ENCODE measurements at places on chromosomes 11 and 22. TPM values are rescaled to one million over a fixed set of nuclear protein-coding genes. Genes with fewer than 3 reads are reported as not detected.
A peak's percentile ranks its signal among the peaks of the same experiment; 100 is the strongest.

The CST6 gene
- not detected for total RNA-seq

The LRRC74B gene
- not detected for total RNA-seq

The DTX4 gene
- 129 TPM for total RNA-seq

The CHRM1 gene
- not detected for total RNA-seq

The TEX54 gene
- not detected for total RNA-seq

The POGLUT3 gene
- total RNA-seq = 31.2 TPM

The PGR gene
- total RNA-seq = not detected

The RIBC2 gene
- total RNA-seq = 8.7 TPM

The DMC1 gene
- total RNA-seq = 9.0 TPM

The USP2 gene
- 3.4 TPM for total RNA-seq

The FREY1 gene
- total RNA-seq = 2.5 TPM

The APOL4 gene
- total RNA-seq = not detected

The RBMXL2 gene
- 0.20 TPM for total RNA-seq

The MAFF gene
- total RNA-seq = 5.4 TPM

The UPB1 gene
- not detected for total RNA-seq

GRCh38 chr22:36236388-36237319, 2.7 kb downstream of the APOL2 start:
- no peak for DNase-seq

DNA sequence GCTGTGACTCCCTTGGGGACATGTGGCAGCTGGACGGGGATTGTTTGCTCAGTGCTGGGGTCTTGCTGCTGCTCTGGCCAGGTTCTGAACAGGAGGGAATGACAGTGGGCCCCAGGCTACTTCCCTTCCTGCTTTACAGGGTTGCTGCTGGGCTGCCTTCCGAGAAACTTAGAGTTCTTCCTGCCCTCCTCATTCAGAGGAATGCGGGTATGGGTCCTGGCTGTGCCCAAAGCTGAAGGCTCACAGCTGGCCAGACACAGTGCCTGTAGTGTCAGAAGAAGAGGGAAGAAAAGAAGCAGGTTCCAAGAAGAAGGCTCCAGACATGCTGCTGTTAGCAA, 108.3 kb upstream of the PARVA start:
- DNase-seq = no peak

- no peak for DNase-seq
Measured at GRCh38 chr11:1937616-1938342, 9.4 kb upstream of the MRPL23 start.

DNA sequence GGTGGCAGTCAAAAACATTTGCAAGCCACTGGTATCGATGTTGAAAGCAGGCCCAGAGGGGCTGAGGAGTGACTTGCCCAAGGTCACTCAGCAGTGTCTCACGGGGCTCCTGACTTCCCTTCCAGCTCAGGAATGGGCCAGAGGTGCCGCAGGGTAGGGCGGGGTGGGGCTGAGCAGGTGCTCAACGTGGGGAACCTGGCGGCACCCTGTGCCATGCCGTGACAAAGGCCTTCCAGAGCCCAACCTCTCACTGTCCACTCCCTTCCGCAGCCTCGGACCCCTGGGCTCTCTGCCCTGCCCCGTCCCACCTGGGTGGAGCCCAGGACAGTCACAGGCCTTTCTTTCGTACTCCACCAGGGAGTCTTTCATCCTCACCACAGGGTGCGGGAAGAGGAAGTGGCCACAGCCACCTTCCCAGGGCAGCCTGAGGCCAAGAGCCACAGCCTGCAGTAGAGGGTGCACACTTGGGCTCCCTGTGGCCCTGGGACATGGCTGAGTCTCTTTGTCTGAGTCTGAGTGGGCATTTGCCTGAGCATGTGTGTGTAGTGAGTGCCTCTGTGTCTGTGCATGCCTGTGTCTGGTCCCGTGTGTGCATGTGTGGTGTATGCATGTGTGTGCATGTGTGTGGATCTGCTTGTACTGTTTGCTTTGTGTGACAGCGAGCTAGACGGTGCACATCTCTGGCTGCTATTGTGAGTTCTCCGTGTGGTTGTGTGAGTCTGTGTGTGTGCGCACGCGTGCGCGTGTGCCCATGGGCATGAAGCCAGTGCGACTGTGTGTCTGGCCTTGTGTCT, 6.0 kb upstream of the LIF start:
- DNase-seq = no peak

DNA sequence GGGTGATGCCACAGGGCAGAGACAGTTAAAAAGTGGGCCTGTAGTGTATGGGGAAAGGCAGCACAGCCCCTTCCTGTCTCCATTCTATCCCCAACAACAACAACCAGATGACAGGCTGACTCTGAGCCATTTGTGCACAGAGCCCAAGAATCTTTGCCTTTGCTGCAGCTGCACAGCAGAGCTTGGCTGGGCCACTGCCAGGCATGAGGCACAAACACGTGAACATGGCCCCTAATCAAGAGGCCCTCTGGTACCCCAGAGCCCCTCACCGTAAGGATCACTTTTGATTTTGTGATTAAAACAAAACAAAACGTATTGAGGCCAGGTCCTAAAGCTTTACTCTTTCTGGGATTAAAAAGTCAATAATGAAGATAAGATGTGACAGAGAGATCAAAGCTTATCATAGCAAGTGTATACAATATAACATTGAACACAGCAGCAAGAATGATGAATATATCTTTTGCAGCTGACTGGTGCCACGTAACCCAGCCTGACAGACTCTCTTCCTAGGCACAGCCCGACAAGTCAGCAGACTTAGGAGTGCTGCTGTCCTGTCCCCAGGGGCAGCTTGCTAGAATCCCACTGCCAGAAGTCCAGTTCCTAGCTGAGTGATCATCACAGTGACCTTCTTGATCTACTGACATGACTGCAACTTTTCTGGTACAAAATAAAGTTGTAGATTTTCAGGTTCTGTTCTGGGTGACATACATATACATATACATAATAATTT, 117.8 kb downstream of the SERGEF start:
- DNase-seq = no peak

DNA sequence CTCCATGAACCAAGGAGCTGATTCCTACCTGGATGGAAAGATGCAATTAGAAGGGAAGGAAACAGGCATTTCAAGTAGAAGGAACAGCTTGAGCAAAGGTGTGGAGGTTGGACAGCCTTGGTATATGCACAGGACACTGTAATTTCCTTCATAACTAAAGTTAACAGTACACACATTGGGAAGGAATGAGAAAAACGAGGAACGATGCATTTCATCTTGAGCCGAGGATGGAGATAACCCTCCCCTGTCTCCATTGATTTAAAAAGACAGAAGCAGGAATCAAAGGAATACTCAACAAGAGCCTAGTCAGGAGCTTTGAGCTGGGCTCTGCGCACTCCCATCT, 2.3 kb upstream of the PRG2 start:
- no peak for DNase-seq

DNA sequence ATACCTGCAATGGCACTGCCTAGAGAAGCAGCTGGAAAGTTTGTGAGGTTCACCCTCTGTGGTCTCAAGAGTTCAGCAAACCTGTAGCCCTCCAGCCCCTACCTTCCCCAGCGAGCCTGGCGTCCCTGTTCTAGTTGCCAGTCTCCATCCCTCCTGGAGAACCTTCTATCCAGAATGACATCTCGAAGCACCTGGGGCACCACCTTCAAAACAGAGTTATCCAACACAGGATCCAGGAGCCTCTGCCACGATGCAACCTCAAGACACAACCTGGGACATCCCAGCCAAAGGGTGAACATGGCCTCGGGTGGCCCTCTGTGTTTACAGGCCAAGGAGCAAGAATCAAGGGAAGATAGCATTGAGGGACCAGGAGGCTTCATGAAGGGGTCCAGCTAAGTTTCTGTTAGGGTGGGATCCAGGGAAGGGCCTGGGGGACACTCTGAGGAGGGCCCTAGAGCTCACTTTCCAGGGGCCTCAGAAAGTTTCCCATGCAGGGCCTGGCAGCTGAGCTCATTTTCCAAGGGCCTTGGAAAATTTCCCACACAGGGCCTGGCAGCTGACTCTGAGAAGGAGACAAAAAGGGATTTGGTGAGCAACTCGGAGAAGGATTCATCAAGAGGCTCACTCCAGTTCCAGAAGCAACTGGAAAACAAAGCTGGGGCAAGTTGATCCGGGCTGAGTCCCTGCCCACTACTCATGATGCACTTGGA, 36.9 kb upstream of the SYT13 start:
- DNase-seq = no peak

GRCh38 chr22:24579258-24579601, 13.6 kb downstream of the LRRC75B start:
- DNase-seq = no peak

GRCh38 chr22:43889201-43889859, 2.5 kb downstream of the PNPLA5 start:
- no peak for DNase-seq

- DNase-seq = no peak
Measured at GRCh38 chr22:19055801-19056200, 66.4 kb downstream of the DGCR2 start.

- no peak for DNase-seq
Measured at GRCh38 chr11:119787074-119787461, 58.1 kb upstream of the NECTIN1 start.

DNA sequence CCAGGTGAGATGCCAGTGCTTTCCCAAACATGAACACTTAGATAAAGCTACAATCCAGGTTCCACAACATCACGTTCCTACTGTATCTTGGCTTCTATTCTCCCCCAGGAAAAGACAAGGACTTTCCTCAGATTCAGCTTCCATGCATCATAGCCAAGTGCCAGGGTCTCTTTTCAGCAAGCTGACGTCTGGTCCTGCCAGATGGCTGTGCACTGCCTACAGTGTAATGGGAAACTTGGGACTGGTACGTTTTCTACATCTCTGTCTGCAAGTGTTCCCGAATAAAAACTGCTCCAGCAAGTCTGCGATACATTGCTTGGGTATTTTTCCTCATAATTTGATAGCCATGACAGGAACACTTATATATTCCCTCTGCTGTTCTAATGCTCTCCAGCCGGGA, 412.5 kb downstream of the FAM181B start:
- DNase-seq = no peak

GRCh38 chr11:121792185-121792584, 323.8 kb downstream of the BLID start:
- DNase-seq = no peak

- no peak for DNase-seq
Measured at GRCh38 chr11:130865091-130865773, 51.0 kb downstream of the SNX19 start.

- no peak for DNase-seq
Measured at GRCh38 chr22:30671071-30671470, 3.4 kb upstream of the DUSP18 start.

GRCh38 chr11:44620328-44620725, 54.9 kb downstream of the CD82 start:
- no peak for DNase-seq

- no peak for DNase-seq
Measured at GRCh38 chr11:74232311-74232950, 61.3 kb downstream of the PPME1 start.

DNA sequence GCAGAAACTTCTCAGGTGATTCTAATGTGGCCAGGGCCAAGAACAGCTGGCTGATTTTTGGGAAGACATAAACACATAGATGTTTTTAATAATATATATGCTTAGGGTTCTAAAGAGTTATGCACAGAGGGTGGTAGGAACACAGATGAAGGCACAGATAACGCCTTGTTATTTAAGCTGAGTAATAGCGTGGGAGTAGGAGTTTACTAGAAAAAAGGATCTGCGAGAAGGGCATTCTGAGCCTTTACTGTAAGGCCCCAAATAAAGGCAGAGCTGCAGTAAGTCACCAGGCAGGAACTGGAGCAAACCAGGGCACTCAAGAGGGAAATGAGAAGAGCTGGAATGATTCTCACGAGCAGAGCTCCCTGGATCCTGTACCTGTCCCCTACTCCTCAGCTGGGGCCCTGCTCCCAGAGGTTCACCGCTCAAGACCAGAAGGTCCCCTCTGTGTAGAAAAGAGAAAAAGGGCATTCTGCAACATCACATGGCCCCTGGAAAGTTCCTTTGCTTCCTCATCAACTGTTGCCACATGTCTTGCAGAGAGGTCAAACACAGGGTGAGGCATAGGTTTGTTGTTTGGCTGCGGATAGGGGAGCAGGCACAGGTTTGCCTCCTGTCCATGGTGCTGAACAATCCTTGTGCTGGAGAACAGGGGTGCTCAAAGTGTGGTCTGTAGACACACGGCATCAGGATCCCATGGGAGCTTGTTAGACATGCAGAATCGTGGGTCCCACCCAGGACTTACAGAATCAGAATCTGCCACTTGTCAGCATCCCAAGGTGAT, 125.7 kb downstream of the TENM4 start:
- DNase-seq = peak; percentile 23

DNA sequence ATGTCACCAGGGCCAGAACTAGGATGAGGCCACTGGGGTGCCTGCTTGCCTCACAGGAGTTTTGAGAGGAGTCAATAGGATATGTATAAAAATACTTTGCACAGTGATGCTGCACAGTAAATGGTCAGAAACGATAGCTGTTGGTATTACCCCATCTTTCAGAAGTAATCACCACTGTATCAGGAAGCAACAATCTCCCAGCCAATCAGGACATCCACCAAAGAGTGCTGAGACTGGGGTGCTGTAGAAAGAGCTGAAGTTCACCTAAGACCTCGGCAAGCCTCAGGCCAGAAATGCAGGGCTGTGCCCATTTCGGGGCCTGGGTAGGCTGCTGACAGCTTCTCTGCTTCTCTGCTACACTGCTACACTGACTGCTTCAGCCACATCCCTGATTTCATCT, 17.4 kb downstream of the LMO2 start:
- no peak for DNase-seq

DNA sequence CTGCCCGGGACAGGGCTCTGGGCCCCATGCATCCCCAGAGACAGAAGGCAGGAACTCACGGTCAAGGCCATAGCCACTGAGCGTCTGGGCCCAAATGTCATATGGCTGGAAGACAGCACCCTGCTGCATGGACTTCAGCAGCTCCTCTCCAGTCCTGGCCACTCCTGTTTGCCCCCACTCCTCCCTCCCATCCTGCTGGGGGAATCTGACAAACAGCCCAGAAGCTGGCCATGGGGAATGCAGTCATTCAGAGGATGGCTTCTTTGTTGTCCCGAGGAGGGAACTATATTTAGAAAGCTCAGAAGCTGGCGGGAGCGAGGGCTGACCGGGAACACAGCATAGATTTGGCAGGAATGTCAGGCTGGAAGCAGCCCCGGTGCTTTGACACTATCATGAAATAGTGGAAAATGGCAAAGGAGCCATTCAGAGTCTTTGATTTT, 35.0 kb downstream of the DKK3 start:
- no peak for DNase-seq

GRCh38 chr22:38141217-38141973, 30.9 kb upstream of the BAIAP2L2 start:
- DNase-seq = no peak

Data from neural crest cell (in vitro differentiated cells).